Putamen (tissue), 1 donor: ENCODE measurements at places on chromosomes 7 and 10.
A peak's percentile ranks its signal among the peaks of the same experiment; 100 is the strongest.

DNA sequence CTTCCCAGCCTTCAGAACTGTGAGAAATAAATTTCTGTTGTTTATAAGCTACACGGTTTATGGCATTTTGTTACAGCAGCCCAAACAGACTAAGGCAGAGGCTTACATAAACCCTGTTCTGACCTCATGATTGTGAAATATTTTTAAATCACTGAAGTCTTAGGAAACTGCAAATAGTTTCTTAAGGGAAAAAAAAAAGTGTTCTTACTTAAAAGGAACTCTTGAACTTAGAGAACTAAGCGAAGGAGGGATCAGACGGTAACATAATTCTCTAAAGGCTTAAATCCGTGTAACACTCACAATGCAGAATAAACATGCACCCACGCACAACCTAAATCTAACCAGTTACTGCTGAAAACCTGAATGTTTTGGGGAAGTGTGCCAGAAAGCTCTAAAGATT, 749.1 kb upstream of the LRRTM3 start:
- DNase-seq, result no peak

GRCh38 chr7:149462101-149462520, 1.2 kb upstream of the ZNF777 start:
- no peak for DNase-seq

GRCh38 chr10:31179091-31179680, 139.8 kb upstream of the ZEB1 start:
- DNase-seq, result no peak

GRCh38 chr7:30896036-30896435, 15.6 kb upstream of the AQP1 start:
- peak; percentile 64 for DNase-seq

DNA sequence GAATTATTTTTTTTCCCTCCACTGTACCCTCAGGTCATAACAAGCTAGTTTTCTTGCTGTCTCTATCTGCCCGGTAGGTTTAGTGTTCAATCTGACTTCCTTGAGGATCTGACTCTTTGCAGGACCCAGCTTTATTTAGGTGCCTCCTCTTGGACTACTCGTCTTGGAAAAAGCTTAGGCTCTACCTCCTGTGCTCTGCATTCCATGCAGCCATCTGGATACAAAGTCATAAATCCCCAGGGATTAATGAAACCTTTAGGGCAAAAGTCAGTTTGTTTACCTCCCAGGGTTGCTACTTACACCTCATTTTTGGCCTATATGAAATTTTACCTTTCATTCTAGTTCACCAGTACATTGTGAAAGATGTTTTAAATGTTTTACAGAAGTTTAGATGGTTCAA, 8.0 kb downstream of the STAG3 start:
- DNase-seq, result no peak

- no peak for DNase-seq
These were observed 135.1 kb downstream of the NPY start for GRCh38 chr7:24419077-24419476.

DNA sequence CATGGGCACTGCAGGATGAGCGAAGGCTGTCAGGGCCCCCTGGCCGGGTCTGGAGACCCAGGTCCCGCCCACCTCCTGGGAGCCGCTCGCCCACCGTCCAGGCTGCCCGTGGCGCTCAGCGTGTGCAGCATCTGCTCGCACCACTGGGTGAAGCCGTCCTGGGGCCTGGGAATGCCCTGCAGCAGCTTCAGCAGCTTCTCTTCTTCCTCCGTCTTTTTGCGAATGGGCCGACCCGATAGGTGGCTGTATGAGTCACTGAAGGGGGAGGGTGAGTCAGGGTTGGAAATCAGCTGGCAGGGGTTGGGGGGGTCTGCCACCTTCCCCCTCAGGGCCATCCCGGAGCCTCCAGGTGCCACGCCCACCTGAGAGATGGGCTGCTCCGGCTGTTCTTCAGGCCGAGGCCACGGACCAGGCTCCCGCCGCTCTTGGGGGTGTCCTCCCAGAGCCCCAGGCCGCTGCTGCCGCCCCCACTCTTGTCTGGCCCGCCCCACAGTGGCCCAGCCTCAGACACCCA, 8.7 kb downstream of the GNB2 start:
- DNase-seq, result no peak

DNA sequence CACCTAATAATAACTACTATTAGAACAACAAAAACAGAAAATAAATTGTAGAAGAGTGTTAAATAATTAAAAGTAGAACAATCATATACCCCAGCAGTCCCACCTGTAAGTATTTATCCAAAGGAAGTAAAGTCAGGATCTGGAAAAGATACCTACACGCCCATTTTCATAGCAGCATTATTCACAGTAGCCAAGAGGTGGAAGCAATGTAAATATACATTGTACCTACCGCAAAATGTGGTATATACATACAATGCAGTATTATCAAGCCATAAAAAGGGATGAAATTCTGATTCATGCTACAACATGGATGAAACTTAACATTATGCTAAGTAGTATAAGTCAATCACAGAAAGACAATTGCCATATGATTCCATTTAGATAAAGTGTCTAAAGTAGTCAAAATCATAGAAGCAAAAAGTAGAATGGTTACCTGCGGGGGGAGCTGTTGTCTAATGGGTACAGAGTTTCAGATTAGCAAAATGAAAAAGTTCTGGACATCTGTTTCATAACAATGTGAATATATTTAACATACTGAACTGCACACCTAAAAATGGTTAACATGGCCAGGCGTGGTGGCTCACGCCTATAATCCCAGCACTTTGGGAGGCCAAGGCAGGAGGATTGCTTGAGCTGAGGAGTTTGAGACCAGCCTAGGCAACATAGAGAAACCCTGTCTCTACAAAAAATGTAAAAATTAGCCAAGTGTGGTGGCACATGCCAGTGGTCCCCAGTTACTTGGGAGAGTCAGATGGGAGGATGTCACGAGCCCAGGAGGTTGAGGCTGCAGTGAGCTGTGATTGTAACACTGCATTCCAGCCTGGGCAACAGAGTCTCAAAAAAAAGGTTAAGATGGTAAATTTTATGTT, 6.0 kb upstream of the TMED4 start:
- DNase-seq, result no peak

DNA sequence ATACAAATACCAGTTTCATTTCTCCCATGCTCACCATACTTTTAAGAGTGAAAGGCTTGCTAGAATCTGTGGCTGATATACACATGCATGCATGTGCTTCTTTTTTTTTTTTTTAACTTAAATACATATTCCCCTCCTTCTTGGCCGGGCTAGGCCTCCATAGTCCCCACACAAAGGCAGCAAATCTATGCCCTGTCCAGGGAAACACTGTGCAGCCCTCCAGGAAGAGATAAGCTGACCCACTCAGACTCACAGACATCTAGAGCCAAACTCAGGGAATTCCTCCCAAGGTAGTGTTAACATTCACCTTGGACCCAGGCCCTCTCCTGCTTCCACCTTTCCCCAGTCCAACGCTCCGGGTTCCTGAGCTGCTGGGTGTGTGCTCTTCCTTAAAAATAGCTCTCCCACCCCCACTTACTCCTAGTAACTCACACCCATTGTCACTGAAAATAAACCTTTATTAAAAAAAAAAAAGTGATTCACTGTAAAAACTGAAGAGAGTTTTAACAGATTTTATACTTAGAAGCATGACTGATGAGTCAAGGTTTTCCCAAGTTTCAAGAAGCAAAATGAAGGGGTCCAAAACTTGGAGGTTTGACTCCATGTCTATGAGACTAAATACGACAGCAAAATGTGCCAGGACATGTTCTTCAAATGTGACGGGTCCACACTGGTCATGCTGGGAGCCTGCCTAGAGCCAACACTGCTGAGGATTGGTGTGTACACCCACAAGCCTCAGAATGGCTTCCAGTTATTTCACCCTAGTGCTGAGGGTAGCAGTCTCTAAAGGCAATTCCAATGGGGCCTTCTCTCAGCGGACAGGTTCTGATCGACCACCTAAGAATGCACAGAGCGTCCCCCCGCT, 159.5 kb downstream of the GLI3 start:
- DNase-seq, result peak; percentile 42

- no peak for DNase-seq
These were observed 4.7 kb upstream of the NRBF2 start for GRCh38 chr10:63128443-63128842.

DNA sequence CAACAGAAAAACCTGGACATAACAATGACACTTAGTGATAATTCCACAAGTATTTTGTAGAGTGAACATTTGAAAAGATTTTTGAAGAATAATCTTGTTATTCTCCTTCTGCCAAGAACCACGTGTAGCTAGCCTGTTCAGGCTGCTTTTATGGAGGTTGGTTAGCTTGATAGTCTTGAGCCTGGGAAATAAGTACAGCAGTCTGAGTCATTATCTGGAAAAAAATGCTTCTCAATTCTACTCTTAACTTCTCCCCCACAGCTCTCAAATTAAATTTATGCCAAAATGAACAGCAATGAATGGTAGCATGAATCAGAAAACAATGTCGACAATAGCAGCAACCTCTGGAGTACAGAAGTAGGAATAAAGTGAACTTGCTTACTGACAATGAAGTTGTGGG, 63.2 kb downstream of the GPR37 start:
- no peak for DNase-seq

GRCh38 chr10:70575874-70576802, 26.4 kb downstream of the PRF1 start:
- peak; percentile 17 for DNase-seq

GRCh38 chr7:88885131-88885530, 89.6 kb upstream of the TEX47 start:
- DNase-seq, result no peak

GRCh38 chr7:106608661-106609060, 52.3 kb downstream of the CCDC71L start:
- DNase-seq, result no peak

DNA sequence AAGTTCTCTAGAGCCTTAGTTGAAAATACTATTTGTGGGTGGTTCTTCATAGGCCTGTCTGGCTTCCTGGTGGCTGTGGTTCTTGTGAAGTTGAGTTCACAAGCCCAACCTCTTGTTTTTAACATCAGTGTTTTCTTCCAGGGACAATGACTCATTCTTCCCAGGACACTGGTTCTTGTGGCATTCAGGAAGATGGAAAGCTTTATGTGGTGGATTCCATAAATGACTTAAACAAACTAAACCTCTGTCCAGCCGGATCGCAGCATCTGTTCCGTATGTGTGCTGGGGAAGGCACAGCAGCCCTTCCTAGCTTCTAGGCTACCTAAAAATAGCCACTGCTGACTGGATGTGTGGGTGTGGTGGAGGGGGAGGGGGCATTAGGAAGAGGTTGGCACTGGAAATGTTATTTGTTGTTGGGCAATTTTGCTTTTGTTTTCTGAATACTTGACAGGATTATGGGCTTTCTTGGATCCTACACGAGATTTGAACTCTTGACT, 3.9 kb downstream of the LSMEM1 start:
- DNase-seq, result no peak

DNA sequence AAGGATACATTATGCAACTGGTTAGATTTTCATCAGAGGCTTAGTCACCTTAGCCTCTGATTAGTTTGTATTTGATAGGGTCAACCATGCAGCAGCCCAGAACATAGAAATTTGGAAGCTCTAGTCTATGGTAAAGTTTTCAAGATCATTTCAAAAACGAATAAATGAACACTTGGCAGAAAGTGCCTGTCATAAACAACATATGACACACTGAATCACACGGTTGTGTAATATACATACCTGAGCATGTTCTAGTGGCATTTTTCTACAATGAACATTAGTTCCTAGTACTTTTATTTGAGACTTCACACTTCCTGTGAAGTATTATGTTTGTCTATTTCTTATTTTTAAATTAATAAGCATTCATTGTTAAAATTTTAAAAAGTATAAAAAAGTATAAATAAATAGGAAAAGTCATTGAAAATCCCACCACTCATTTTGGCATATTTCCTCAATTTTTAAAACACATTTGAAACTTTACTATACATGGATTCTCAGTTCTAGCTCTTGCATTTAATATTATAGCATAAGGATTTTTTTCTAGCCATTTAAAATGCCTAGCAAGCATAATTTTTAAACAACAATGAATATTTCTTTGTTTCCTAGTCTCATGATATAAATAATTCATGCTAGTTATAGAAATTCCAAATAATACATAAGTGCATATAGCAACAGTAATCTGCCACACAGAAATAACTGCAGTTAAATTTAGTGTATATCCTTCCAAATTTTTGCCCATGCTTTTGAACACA, 25.7 kb upstream of the PRPS1L1 start:
- no peak for DNase-seq

DNA sequence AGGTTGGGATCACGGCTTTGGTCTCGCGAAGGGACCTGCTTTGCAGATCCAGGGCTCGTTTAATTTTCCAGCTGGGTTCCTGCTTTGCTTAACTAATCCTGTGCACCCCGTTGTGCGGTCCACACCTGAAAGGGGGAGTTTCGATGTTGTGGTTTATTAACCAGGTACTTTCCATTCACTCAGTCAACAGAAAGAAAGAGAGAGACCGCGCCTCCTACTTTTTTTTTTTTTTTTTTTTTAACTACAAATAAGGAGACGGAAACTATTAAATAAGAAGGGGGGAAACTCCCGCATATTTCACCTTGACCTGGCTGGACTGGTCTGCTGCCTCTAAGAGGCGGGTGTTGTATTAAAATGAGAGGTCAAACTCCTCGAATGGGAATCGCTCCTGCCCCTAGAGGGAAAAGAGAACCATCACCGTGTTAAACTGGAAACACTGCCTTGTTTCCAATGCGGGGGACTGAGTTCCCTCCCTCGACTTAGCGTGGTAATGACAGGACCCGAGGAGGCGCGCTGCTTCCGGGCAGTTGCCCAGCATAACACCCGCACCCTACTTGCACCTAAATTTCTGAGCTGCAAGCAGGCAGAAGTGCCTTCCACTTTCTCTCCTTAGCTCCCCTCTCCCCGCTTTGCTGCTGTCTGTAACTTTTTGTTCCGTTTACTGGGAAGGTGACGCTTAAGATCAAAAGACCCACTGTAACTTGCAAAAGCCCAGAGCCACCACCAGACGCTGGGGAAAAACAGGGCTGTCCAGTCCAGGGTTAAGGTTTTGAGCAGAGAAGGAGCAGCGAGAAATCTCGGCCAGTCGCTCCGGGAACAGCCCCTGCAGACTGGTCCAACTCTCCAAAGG, 1.1 kb upstream of the ITGB8 start:
- peak; percentile 81 for DNase-seq

GRCh38 chr10:91349381-91349780, 60.8 kb upstream of the HECTD2 start:
- no peak for DNase-seq

DNA sequence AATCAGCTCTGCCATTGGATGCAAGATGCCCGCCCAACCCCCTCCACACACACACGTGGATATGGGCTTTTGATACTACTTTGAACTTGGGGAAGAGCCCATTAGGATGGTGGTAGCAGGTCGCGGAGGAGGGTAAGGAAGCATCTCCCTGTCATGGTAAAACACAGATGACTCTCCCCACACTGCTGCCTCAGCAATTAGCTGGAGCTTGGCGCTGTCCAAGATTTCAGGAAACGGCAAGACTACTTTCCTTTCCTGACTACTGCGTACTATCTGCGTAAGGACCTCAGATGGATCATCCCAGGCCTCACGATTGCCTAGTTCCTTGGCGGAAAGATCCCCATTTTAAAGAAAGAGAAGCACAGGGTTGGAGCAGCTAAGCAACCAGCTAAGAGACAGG, 134.3 kb downstream of the C10orf90 start:
- no peak for DNase-seq
